ENCODE measurements at places on chromosomes 7 and 10.
A peak's percentile ranks its signal among the peaks of the same experiment; 100 is the strongest.

DNA sequence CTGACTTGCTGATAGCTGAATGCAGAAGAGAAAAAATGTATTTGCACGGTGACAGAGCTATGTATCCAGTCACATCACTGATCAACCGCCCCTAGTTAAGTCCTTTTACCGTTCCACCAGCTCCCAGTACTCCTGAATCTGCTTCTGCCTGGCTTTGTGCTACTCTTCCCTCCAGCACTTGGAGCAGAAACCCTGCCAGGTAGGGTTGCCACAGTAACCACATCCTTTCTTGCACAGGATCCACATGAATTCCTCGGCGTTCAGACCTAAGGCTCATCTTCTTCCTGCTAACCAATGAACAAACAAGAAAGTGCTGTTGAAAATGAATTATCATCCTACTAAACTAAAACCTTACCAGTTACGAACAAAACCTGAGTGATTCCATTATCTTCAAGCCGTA, 52.0 kb upstream of the KCTD7 start:
- DNase-seq: no peak

- DNase-seq: no peak
Measured at GRCh38 chr10:80397014-80397413, 11.3 kb upstream of the PRXL2A start.

DNA sequence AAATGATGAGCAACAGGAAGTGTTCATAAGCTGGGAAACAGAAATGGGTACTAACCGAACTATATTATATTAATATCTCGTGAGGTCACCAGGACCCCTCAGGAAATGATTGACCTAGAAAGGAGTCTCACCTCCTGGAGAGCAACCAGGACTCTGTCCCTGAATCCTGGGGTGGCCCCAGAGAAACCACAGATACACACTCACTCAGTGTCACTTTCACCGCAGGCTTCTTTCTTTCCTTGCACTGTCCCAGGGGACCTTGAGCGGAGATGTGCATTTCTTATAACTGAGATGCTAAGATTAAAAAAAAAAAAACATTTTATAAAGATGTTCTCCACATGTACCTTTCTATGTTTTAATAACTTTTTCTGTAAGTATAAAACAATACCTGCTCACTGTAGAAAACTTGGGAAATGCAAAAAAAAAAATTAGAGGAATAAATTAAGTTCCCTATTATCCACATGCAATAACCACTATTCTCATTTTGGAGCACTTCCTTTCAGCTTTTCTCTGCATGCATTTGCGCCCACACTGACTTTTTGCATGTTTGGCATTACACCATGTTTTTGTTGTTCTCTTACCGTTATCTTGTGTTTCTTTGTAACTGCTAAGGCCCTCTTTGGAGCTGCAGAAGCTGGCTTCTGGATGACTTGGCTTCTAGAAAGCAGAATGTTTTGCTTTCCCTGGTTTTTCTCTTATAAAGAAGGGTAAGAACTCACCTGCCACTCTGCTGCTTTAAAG, 15.0 kb downstream of the NOD1 start:
- peak; percentile 18 for DNase-seq

GRCh38 chr10:30300728-30301127, 48.4 kb downstream of the MTPAP start:
- no peak for DNase-seq

DNA sequence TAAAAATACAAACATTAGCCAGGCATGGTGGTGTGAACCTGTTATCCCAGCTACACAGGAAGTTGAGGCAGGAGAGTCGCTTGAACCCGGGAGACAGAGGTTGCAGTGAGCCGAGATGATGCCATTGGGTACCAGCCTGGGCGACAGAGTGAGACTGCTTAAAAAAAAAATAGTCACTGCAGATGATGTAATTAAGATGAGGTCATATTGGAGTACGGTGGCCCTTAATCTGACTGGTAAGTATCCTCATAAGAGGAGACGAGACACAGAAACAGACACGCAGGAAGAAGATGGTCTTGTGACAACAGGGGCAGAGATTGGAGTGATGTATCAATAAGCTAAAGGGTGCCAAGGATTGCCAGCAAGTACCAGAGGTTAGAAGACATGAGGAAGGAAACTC, 156.0 kb downstream of the FAM107B start:
- no peak for DNase-seq

- DNase-seq: no peak
Measured at GRCh38 chr7:85567983-85568382, 381.1 kb upstream of the SEMA3D start.

DNA sequence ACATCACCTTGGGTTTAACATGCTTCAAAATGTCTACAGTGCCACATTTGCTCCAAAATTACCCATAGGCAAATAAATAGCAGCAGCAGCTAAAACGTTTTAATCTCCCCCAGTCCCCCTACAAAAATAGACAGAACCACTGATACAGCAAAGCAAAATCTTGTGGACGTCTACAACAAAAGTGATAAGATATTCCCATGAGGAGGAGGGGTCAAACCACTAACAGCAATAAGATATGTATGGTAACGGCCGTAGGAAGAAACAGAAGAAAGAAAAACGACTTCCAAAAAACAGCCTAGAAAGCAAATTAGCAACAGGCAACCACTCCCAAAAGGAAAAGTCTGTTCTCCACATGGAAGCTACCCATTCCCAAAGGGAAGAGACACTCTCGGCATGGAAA, 34.5 kb upstream of the ST8SIA6 start:
- DNase-seq: no peak

GRCh38 chr10:95691281-95691680, 2.4 kb downstream of the TCTN3 start:
- DNase-seq: no peak

- no peak for DNase-seq
Measured at GRCh38 chr7:49623943-49624342, 149.5 kb upstream of the VWC2 start.

GRCh38 chr7:158482480-158482879, 105.1 kb downstream of the PTPRN2 start:
- no peak for DNase-seq

DNA sequence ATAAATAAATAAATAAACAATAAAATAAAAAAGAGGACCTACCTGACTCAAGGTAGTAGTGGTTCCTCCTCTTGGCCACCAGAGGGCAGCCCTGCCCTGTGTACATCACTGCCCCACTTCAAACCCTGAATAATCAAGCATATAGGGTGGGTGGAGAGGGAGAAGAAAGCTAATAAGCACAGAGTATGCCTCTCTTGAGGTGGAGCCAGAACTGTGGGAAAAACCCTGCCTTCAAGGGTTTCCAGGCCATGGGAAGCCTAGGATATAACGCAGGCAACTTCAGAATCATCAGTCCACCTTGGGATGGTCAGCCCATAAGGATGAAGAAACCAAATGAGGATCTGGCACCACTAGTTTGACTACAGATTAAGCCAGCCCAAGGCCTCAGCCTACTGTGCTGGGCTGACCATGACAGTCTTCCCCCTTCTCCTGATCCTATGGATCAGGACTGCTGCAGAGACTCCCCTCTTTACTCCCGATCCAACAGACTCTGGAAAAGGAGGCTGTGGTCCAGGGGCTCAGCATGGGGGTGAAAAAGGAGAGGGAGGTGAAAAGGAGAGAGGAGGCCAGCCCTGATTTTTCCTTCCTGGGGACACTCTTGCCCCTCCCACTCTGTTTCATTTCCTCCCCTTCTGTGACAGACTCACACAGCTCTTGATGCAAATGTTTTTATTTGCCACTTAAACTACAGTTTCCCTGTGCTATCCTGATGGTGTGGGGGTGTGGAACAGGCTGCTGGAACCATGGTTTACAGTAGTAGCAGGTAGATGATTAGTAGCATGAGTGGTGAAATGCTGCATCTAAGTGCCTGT, 10.1 kb downstream of the AVPI1 start:
- DNase-seq: no peak

DNA sequence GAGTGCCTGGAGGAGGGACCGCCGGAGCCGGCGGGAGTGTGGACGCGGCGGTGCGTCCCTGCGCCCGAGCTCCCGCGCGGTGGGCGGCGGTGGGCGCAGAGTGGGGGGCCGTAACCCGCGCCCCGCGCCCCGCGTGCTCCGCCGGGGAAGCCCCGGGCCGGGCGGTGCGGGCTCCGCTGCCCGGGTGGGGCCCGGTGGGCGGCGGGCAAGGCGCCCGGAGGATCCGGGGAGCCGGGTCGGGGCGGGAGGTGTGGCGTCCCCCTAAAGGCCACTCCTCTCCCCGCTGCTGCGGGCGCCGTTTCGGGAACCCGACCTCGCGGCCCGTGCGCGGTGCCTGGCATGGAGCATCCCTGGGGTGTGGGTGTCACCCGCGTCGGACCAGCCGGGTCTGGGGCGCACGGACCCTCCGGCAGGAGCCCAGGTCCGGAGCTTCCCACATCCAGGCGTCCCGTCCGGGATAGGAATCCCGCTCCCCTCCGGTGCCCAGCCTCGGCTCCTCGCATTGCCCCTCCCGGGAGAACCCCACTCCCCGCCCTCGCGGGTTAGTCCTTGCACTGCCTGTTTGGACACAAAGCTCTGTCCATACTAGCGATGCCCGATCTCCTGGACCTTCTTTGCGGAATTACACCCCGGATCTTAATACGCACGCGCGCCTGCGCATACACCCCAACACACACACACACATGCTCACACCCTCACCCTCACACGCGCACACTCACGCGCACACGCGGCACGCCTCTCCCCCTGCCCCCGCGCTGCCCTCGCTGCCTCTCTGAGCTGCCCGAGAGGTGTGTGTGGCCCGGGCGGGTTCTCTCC, 723 bp downstream of the MTURN start:
- peak; percentile 81 for DNase-seq

GRCh38 chr7:13946181-13946580, 43.3 kb downstream of the ETV1 start:
- DNase-seq: no peak

GRCh38 chr10:129760003-129760315, 204.1 kb downstream of the EBF3 start:
- peak; percentile 62 for DNase-seq

DNA sequence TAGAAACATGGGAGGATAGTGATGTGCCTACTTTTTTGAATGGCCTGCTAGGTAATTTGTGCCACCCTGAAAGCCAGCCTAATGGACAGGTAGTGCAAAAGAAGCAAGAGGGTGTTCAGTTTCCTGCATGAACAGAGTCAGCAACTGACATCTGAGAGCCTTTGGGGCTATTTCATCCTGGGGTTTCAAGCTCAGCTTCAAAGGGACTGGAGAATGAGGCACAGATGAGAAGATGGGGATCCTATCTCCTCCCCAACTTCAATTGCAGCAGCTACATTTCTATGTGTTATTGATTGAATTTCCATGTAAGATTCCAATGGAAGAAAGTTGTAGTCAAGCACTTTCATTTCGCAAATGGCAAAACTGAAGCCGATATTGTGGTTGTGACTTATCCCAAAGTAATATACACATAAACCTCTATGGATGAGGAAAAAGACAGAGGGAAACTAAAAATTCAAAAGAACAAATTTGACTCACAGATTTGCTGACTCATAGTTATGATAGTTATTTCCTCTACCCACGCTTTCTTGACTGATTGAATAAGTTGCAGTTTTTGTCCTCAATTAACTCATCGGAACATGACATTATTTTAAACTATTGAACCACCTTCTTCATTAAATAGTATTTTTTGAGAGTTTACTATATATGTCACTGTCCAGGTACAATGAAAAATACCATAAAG, 42.6 kb upstream of the NRP1 start:
- no peak for DNase-seq

- DNase-seq: no peak
Measured at GRCh38 chr10:76192694-76193320, 761.4 kb downstream of the LRMDA start.

DNA sequence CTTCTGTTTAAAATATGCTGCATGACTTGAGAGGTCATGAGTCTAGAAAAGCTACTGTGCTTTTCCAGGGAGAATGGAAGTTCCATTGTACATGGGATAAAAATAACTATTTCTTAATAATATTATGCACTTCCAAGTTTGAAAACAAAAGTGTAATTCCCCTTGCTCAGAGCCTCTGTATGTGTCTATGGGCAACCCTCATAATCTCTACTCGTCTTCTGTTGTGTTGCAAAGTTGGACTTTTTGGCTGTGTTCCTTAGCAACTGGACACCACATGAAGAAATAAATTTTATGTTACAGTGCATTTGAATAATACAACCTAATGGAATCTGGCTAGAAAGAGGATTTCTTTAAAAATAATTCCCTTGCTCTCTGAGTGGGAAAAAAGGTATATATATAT, 242.6 kb downstream of the TWIST1 start:
- no peak for DNase-seq

DNA sequence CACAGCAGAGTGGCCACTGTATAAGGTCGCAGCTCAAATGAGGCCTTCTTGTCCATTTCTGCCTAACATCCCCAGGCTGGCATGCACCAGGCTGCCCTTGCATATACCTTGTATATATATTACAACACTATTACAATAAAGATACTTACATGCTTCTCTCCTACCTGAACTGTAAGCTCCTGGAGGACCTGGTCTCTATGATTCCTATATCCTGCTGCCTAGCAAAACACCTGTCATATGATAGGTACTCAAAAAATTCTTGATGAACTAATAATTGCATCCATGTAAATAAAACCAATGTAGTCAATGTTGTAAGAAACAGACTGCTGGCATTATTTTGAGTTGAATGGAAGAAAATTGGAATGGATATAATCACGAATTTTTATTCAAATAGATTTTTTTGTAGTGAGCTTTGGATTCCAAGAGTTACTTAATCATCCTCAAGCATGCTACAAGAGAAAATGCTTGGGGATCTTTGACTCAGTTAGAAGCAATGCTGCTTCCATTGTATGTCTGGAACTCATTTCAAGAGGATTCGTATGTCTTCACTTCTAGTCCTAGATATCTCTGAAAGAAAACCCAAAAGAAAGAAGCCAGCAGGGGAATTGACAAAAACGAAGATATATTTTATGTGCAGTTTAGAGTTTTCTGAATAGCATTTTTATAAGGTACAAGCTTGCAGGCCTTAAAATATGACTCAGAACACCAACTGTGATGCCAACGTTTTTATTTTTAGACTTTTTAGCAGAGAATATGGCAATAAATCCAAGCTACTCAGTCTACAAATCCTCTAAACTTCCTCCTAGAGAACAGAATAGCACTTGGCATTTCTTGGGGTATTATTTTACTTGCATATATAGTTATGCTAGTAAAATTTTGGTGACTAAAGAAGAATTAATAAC, 53.1 kb downstream of the OSBPL3 start:
- no peak for DNase-seq

GRCh38 chr7:45178241-45179225, 20.9 kb downstream of the RAMP3 start:
- peak; percentile 51 for DNase-seq

DNA sequence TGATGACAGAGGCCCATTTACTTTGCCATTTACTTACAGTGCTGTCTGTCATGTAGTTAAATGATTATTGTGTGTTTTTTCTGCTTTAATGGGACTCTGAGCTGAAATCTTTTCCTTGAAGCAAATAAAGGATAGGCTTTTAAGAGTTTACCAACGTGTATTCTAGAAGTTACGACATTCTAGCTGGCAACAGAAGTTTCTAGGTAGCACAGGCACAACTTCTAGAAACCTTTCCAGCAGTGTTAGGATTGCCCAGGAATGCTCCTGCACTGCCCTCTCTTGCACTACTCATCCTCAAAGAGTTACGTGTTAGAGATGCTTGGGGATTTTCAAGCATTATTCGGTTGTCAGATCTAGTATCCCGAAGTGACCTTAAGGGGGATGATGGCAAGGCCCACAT, 42.5 kb upstream of the TMEM236 start:
- DNase-seq: no peak

Measured in sigmoid colon (tissue), 7 donors.